ENCODE measurements at places on chromosomes 2 and 18.

- DNase-seq: no peak
Observed at GRCh38 chr18:32961538-32961937, 188.7 kb upstream of the KLHL14 start.

DNA sequence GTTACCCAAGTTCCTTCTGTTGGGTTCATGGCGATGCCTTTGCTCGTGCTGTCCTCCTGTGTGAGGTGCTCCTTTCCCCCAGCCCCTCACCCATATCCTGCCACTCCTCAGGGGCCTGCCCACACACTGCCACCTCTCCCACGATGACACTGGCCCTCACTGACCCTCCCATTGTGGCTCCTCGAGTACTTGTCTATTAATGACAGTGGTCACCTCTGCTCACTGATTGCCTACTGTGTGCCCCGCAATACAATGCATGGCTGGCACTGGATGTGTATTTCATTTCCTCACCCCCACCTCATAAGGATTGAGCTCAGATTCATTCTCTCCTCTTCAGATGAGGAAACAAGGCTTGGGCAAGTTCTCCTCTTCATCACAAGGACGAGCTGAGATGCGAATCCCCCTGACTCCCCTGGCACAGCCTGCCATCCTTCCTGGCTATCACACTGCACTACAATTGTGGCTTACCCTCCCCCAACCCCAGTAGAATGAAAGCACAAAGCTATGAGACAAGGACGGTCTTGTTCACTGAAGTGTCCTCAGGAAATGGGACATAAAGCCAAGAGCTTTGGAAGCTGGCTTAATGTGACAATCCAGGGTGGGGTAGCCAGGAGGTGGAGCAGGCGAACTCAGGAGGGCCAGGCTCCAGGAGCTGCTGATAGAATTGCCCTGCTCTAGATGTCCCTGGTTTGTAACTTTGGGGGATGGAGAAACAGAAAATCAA, 93.9 kb upstream of the RAB12 start:
- no peak for DNase-seq

DNA sequence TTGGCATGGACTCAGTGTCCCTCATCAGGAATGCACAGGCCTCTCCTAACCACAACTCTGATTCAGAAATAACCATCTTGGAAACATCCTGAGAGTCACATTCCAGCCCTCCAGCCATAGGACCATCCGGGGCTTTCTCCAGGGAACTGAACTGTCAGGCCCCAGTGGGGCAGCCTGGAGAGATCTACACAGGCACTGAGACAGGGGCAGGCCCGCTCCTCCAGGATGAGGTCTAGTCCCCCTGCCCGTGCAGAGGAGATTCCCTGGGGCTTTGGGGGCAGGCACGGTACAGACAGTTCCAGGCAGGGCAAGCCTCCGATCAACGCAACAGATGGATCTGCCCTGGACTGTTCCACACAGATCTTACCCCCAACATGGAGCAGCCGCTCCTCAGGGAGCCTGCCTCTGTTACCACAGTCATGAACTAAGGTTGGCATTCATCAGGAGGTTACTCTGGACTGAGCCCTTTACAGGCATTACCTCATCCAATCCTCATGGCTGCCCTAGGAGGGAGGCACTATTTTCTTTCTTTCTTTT, 12.0 kb downstream of the KCNK3 start:
- no peak for DNase-seq

DNA sequence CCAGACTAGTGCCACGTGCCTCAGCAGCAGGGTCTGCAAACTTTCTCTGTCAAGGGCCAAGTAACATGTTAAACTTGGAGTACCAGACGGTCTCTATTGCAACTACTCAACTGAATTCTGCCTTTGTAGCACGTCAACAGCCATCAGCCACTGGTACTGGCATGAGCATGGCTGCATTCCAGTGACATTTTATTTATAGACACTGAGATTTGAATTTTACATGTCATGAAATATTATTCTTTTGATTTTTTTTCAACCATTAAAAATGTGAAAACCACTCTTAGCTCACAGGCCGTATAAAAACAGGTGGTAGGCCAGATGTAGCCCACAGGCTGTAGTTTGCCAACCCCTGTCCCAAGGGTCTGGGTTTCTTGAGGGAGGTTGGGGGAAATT, 199.7 kb downstream of the TPGS2 start:
- DNase-seq: no peak

All from stimulated activated CD8-positive, alpha-beta memory T cell treated with anti-CD3 and anti-CD28 coated beads, Interleukin-2, amount 100 ng/mL, for 1 hour (primary cell).